ENCODE measurements at places on chromosomes 1 and 21.

DNA sequence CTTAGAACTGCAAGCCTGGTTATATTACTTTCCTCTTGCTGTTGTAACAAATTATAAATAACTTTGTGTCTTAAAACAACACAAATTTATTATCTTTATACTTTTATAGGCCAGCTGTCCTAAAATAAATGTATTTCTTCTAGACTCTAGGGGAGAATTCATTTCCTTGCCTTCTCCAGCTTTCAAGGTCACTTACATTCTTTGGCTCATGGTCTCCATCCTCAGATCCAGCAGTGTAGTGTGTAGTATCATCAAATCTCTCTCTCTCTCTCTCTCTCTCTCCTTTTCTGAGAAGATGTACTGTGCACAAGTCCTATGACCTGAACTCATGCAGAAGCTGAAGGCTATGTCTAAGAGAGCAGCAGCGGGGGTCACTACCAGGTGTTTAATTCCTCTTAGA lies 1510.6 kb downstream of the MRPL39 start:
- DNase-seq = no peak

GRCh38 chr1:46117810-46118494 lies 14.5 kb downstream of the PIK3R3 start:
- no peak for DNase-seq

DNA sequence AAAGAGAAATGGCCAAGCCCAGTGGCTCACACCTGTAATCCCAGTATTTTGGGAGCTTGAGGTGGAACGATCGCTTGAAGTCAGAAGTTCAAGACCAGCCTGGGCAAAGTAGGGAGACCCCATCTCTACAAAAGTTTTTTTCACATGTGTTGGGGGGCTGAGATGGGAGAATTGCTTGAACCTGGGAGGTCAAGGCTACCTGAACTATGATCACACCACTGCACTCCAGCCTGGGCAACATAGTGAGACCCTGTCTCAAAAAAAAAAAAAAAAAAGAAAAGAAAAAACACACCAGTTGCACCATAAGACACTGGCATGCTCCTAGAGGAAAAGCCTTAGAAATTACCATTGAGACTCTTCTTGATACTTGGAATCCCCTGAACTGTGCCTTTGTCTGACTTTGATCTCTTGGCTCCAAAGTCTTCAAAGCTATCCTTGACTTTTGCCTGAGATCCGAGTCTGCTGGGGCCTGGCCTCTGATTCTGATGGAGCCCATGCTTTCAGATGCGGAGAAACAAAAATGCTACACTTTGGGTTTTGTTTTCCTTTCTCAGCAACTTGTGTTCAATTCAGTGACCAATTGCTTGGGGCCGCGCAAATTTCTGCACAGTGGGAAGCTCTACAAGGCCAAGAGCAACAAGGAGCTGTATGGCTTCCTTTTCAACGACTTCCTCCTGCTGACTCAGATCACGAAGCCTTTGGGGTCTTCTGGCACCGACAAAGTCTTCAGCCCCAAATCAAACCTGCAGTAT lies 33.7 kb downstream of the ATP5PO start:
- DNase-seq = no peak

- DNase-seq = no peak
Observed at GRCh38 chr1:15650433-15650832, 33.2 kb downstream of the DDI2 start.

- no peak for DNase-seq
Observed at GRCh38 chr1:2795926-2796325, 5.6 kb downstream of the TTC34 start.

- no peak for DNase-seq
Observed at GRCh38 chr1:3675436-3675835, 23.1 kb downstream of the TP73 start.

- DNase-seq = no peak
Observed at GRCh38 chr1:36844917-36845316, 189.4 kb downstream of the GRIK3 start.

DNA sequence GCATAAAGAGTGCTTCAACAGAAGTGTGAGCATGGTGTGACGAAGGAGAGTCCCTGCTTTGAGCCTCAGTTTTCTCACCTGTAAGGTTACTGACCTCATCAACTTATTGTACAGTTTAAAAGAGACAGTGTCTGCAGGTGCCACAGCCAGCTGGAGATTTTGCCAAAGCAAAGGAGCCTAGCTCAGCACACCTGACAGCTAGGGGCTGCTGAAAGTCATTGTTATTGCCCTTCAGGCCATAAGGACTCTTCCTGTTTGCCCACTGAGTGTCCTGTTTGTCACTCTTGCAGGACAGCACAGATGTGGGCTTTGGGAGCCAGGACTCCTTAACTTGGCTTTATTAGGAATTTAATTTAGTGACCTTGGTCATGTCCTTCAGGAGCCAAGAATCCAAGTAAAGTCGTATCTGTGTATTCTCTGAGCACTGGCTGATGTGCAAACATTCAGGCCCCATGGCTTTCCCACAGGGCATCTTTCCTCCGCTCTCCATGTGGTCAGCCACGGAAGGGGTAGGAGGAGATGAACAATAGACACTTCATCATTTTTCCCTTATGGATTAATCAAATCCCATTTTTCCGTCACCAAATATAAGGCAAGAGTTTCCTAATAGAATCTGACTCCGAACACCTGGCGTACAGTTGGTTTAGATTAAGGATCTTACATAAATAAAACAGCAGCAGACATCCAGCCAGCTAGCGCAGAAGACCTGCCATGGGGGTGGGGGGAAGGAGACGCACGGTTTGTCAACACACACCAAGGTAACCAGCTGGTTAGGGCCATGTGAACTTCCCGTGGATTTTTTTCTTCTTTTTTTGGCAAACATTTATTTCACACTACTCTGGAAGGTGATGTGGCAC lies 43.1 kb upstream of the KANK4 start:
- DNase-seq = peak; percentile 22

- peak; percentile 25 for DNase-seq
Observed at GRCh38 chr1:156465747-156466365, 34.7 kb downstream of the MEF2D start.

GRCh38 chr1:53376041-53376461 lies 48.2 kb upstream of the LRP8 start:
- no peak for DNase-seq

GRCh38 chr1:61523893-61524605 lies 200.9 kb downstream of the TM2D1 start:
- peak; percentile 30 for DNase-seq

- no peak for DNase-seq
Observed at GRCh38 chr1:23357138-23357908, 12.3 kb downstream of the ZNF436 start.

GRCh38 chr21:14880922-14881321 lies 183.9 kb downstream of the NRIP1 start:
- DNase-seq = no peak

- no peak for DNase-seq
Observed at GRCh38 chr1:241142493-241142892, 214.5 kb downstream of the RGS7 start.

- no peak for DNase-seq
Observed at GRCh38 chr1:44483089-44483874, 78.2 kb downstream of the RNF220 start.

DNA sequence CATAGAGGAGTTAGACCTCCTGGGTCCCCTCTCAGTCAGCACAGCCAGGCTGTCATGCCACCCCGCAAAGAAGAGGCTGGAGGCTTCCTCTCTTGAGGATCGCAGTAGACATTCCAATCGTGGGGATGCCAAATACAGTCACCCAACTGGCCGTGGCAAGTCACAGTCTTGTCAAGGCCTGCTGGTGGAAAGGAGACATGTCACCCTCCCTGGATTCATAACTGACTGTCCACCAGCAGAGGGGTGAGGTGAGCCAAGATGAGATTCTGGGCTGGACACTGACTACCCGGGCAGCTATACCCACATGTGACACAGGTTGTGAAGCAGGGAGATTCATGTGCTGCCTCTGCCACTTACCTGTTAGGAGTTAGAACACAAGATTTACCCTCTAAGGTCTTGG lies 123.5 kb upstream of the NGF start:
- DNase-seq = no peak

GRCh38 chr1:162696286-162696862 lies 64.1 kb downstream of the DDR2 start:
- DNase-seq = peak; percentile 95

DNA sequence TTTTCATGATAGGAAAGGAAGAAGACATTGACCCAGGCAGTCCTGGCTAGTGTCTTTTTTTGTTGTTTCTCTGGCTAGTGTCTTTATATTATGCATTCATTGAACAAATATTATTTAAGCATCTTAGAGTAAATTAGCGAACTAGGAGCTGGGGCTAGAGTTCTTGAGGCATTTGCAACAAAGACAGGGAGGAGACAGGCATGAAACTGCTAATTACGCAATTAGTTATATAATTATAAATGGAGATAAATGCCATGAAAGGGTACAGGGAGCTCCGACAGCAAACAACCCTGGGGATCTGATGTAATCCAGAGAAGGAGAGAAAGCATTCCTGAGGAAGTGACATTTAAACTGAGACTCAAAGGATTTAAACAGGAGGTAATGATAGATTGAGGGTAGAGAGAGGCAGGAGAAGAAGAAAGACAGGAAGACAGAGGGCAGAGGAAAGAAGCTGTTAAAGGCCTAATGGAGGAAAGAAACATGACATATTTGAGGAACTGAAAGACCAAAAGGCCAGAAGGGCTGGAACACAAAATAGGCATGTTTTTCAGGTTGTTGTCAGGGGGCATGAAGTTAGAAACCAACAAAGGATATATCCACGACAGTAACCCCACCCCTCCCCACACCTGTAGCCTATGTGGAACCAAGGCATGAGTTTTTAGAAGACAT lies 99.5 kb upstream of the GJB5 start:
- no peak for DNase-seq

GRCh38 chr1:47859092-47859743 lies 138.0 kb downstream of the TRABD2B start:
- DNase-seq = no peak

DNA sequence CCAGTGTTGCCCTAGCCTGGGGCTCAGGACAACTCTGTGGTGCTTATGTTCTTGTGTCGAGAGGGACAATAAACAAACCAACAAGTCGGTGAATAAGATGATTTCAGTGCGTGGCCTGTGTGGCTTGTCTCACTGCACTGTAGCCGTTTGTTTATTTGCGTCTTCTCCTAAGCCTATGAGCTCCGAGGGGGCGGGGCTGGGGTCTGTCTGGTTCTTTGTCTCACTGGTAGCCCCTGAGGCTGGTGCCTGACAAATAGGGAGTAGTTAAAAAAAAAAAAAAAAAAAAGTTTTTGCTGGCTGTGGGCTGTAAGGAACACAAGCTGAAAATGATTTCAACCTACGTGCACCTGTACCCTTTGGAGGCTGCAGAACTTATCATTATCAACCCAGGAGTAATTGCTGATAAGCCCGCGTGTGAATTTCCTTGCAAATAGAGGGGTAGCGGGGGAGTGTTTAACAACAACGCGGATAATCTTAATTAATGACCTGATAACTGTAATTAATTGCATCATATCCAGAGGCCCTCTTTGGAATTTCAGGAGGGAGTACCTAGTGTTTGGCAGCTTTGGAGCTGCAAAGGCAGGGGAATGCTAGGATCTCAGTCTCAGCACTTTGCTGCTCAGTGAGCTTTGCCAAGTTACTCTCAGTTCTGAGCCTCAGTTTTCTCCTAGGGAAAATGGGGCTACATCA lies 925 bp upstream of the ARHGEF10L start:
- peak; percentile 46 for DNase-seq

GRCh38 chr21:36069713-36070583 lies at the start of gene CBR1:
TSS of gene CBR1 (plus strand) at chr21:36070024. CDS start at chr21:36070116, 92 bp downstream.
- DNase-seq = peak; percentile 94

GRCh38 chr21:36255663-36256062 lies 64.3 kb upstream of the MORC3 start:
- no peak for DNase-seq

DNA sequence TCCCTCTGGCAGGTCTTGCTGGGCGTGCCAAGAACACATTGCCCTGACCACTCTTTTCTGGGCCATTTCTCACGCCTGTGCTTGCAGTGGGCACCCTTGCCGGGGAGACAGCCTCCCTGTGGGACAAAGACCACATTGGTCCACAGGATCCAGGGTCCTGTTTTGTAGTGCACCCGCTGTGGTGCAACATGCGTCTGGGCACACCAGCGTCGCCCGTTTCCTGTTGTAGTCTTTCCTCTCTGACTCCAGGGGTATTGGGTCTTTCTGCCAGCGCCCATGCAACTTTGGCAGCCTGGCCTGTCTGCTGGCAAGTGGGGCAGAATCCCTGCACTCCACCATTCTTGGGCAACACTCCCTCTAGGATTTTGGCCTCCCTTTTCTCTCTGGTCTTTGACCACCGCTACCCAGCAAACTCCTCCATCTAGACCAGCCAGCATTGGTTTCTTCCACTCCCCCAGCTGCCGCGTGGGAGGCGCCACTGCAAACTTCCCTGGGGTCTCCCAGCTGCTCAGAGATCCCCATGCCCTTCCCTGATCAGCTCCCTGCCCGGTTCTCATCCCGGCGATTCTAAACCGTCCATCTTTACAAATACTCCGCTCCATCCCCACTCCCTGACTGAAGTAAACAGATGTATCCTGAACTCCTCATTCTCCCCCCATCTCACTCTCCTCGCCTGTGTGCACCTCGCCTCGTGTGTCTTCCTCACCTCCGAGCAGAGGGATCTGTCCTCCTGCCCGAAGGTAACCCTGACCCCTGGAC lies 1.2 kb upstream of the TPRG1L start:
- DNase-seq = no peak

DNA sequence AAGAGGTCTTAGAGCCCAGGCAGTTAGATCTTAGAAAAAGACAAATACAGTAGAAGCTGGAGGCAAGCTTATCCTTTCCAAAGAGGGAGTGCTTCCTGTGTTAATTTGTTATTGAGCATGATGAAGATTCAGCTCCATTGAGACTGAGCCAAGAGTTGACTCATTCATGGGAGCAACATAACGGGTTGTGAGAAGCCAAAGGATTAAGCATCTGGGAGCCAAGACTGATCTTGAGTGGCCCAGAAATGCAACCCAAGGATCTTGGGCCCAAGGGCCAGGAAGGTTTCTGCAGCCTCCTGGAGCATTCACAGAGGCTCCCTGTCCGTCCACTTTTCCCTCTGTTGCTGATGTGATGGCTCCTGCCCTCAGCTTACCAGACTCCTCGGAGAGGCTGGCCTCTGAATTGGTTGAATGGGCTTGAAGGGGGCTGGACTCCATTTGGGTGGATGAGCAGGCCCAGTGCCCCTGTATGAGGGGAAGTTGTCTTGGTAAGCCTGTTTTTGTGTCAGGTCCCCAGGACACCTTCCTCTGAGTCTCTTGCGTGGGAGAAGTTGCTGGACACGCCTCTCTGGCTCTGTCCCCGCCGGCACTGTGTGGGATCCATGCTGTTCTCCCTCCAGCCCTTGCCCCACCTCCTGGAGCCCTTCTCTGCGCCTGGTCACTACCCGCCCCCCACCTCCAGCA lies 42.4 kb downstream of the PDE9A start:
- no peak for DNase-seq
